ENCODE measurements at places on chromosomes 1 and 21. TPM values are rescaled to one million over a fixed set of nuclear protein-coding genes. Genes with fewer than 3 reads are reported as not detected.

The LCE3E gene
- not detected for total RNA-seq

The RNF186 gene
- not detected for total RNA-seq

The VANGL1 gene
- 21.1 TPM for total RNA-seq

The FCGR1A gene
- not detected for total RNA-seq

The DCST2 gene
- total RNA-seq, result 0.38 TPM

The INAVA gene
- 39.8 TPM for total RNA-seq

The CFHR3 gene
- 0.16 TPM for total RNA-seq

The MEGF6 gene
- total RNA-seq, result 11.2 TPM

The OPRD1 gene
- not detected for total RNA-seq

The NTMT2 gene
- not detected for total RNA-seq

The CBR1 gene
- 155 TPM for total RNA-seq

The SLFNL1 gene
- not detected for total RNA-seq

The OR10J4 gene
- not detected for total RNA-seq

The SMIM11 gene
- total RNA-seq, result 20.0 TPM

The CR2 gene
- not detected for total RNA-seq

The MAB21L3 gene
- total RNA-seq, result not detected

The RORC gene
- total RNA-seq, result not detected

The SELENBP1 gene
- total RNA-seq, result 7.5 TPM

The EIF4G3 gene
- total RNA-seq, result 19.9 TPM

The KRTAP22-2 gene
- not detected for total RNA-seq

The GOLT1A gene
- total RNA-seq, result 6.6 TPM

The PLA2G5 gene
- total RNA-seq, result not detected

The RGS16 gene
- 0.18 TPM for total RNA-seq

The DISP3 gene
- 0.54 TPM for total RNA-seq

The SLC2A5 gene
- total RNA-seq, result 0.50 TPM

The S100A12 gene
- total RNA-seq, result not detected

The DCLRE1B gene
- total RNA-seq, result 8.6 TPM

The CRYBG2 gene
- 1.5 TPM for total RNA-seq

The NOS1AP gene
- total RNA-seq, result 0.18 TPM

The S100A14 gene
- 0.67 TPM for total RNA-seq

The JAM2 gene
- not detected for total RNA-seq

Measured in A549 treated with Hydrocortisone at 1 μM for 4 hours (cell line).